ENCODE measurements at places on chromosomes 7 and 10.

- no peak for DNase-seq
These were observed 53.0 kb downstream of the GSDME start for GRCh38 chr7:24704311-24704710.

DNA sequence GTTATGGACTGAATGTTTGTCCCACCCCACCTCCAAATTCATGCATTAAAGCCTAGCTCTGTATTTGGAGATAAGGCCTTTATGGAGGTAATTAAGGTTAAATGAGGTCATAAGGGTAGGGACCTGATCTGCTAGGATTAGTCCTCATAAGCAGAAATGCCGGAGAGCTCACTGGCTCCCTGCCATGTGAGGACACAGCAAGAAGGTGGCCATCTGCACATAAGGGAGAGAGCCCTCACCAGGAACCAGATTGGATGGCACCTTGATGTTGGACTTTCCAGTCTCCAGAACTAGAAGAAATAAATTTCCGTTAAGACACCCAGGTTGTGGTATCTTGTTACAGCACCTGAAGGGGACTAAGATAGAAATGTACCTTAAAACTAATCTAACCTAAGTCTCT, 816.1 kb upstream of the C7orf33 start:
- DNase-seq = no peak

GRCh38 chr7:36606976-36607720, 117.1 kb downstream of the AOAH start:
- DNase-seq = no peak

- DNase-seq = peak; percentile 7
These were observed 136.1 kb downstream of the CELF2 start for GRCh38 chr10:11153766-11154165.

GRCh38 chr10:130440494-130440893, 304.3 kb downstream of the GLRX3 start:
- no peak for DNase-seq

GRCh38 chr10:132558516-132559413, 21.2 kb downstream of the INPP5A start:
- no peak for DNase-seq

DNA sequence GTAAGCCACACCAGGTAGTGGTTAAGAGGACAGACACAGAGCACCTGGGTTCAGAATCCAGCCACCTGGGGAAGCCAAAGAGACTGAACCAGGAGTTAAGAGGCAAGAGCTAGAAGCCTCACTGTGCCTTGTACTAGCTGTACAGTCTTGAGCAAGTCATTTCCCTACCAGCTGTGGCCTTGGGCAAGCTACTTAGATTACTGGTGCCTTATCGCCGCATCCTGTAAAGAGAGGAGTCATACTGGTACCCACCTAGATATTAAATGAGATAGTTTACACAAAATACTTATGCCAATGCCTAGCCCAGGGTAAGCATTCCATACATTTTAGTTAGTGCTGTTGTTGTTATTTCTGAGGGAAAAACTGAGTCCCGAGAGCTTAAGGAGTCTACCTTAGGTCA, 47.7 kb downstream of the HABP2 start:
- no peak for DNase-seq

GRCh38 chr7:93575555-93576399, 1.3 kb upstream of the CALCR start:
- DNase-seq = no peak

- DNase-seq = no peak
These were observed 53.3 kb downstream of the HTR5A start for GRCh38 chr7:155123413-155123812.

GRCh38 chr10:104036518-104037260, 49.0 kb downstream of the COL17A1 start:
- DNase-seq = no peak

- DNase-seq = no peak
These were observed 12.8 kb upstream of the PRPF18 start for GRCh38 chr10:13573960-13574359.

DNA sequence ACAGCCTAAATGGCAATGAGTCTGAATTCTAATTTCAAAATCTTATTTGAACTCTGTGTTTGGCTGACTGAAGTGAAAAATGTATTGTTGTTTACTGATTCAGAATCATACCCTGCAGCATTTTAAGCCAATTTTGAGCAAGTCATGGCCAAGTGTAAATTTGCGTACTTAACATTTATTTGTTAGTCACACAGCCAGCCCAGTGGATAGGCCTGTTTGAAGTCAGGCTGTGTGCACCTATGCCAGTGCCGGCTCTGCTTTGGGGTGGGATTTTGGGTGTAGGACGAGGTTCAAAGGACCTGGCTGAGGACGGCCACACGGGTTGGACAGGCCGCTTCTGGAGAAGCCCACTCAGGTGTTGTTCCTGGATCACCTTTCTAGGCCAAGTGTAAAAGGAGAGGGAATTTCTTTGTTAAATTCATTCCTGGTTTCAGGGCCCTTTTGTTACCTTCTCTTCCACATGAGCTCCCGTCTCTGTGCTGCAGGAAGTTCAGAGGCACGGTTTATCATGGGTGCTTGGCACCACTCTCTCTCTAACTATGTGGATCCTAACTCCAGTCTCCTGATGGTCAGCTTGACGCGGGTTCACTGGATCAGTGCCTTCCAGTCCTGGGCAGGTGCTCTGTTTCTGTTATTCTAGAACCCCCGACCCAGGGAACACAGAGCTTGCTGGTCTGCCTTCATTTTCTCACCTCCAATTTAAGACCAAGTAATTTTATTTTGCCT, 84.7 kb downstream of the CCNY start:
- DNase-seq = no peak

- DNase-seq = no peak
These were observed 1.0 kb upstream of the NKX6-2 start for GRCh38 chr10:132786884-132787494.

- DNase-seq = no peak
These were observed 12.4 kb downstream of the LRRC27 start for GRCh38 chr10:132344386-132344785.

DNA sequence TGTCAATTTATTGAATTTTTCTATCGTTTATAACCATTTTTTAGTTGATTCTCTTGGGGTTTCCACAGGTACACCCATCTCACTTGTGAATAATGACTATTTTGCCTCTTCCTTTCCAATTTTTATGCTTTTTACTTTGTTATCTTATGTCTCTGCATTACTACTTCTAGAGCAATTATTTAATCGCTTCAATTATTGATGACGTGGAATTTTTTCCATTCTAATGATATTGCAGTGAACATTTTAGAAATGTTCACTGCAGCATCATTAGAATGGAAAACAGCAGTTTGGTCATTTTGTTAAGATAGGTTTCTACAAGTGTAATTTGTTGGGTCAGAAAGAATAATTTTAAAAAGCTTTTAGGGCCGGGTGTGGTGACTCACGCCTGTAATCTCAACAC, 27.1 kb downstream of the FZD1 start:
- DNase-seq = no peak

- DNase-seq = no peak
These were observed 30.0 kb upstream of the MSRB2 start for GRCh38 chr10:23065181-23065948.

- no peak for DNase-seq
These were observed 17.9 kb upstream of the TRIL start for GRCh38 chr7:28976022-28976421.

GRCh38 chr7:93115796-93116195, 2.0 kb downstream of the SAMD9 start:
- DNase-seq = no peak

GRCh38 chr7:1567896-1568510, 1.8 kb downstream of the PSMG3 start:
- DNase-seq = no peak
